ENCODE measurements at places on chromosomes 4 and X.

GRCh38 chr4:8171984-8172924, 13.6 kb upstream of the ABLIM2 start:
- DNase-seq: no peak

GRCh38 chr4:33302321-33302720, 2582.2 kb downstream of the PCDH7 start:
- DNase-seq: no peak

DNA sequence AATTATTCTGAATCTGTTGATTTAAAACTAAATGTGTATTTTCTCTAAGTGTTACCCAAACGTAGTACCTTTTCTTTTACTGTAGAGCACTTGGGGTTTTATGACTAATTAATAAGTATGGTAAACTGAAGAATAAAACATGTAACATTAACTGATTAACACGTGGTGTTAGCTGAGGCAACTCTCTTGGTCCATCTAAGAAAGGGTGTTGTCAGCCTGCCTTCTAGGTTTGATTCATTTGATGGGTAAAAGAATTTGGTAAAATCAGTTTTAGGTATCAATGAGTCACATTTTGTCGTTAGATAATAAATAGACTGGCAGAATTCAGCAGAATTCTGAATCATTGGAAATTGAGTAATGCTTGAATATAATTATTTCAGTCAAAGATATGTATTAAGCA, 99.7 kb downstream of the AFF1 start:
- no peak for DNase-seq

GRCh38 chrX:50483283-50483682, 12.7 kb upstream of the DGKK start:
- no peak for DNase-seq

DNA sequence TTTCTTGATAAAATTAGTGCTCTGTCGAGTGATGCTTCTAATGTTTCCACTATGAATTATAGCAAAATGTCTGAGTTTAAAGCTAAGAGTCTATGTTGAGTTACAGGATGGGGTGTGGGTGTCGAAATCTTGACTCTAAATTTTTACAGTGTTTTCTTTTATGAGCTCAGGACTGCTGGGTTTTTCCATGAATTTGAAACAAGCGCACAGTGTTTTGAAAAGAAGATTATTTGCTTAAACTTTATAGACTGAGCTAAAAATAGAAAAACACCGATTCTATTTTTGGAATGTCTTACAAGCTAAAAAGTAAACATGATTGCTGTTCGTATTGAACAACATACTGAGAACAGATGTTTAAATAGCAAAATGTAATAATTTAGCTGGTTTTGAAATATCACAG, 7.5 kb downstream of the PTTG2 start:
- no peak for DNase-seq

- DNase-seq: no peak
Observed at GRCh38 chr4:57442831-57443291, 332.7 kb upstream of the IGFBP7 start.

DNA sequence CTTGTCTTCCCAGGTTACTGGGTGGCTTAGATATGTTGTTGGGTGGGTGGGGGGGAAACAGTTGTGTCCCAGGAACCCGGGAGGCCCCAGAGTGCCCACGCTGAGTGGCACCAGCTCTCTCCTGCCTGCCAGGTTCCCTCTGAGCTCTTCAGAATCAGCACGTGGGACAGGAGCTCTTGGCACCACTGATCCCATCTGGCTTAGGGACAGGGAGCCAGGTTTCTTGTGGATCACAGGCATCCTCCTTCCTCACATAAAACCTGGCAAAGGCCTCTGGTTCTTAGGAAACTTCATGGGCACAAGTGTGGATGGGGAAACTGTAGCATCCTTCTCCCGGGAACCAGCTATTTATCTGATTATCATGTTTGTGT, 3.4 kb downstream of the GPR78 start:
- no peak for DNase-seq

DNA sequence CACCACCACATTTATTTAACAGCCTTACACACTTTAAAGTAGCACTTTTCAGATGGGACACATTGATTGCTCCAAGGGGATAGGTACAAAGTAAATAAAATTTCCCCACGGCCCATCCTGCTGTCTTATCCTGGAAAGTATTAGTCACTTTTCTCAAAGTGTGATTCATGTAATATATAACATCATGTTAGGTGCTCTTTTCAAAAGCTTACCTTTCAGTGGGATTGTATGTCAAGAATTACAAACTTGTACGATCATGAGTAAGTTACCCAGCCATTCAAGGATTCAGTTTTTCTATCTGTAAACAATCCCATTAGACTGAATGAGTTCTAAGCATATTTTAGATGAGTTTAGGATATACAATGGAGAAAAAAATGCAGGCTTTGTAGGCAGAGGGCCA, 876.6 kb upstream of the GRID2 start:
- no peak for DNase-seq

DNA sequence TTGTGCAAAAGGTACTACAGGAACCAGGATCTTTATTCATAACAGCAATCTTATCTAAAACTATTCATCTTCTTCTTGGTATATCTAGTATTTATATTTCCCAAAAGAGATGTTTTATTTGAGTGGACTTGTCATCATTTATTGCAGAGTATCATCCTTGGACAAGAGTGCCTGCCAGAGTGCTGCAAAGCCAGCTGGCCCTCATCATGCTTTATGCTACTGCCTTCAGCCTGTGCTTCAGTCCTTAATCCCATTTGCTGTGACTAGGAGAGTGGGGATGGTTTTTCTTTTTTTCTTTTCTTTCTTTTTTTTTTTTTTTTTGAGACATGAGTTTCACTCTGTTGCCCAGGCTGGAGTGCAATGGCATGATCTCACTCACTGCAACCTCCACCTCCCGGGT, 33.5 kb upstream of the ELF2 start:
- no peak for DNase-seq

DNA sequence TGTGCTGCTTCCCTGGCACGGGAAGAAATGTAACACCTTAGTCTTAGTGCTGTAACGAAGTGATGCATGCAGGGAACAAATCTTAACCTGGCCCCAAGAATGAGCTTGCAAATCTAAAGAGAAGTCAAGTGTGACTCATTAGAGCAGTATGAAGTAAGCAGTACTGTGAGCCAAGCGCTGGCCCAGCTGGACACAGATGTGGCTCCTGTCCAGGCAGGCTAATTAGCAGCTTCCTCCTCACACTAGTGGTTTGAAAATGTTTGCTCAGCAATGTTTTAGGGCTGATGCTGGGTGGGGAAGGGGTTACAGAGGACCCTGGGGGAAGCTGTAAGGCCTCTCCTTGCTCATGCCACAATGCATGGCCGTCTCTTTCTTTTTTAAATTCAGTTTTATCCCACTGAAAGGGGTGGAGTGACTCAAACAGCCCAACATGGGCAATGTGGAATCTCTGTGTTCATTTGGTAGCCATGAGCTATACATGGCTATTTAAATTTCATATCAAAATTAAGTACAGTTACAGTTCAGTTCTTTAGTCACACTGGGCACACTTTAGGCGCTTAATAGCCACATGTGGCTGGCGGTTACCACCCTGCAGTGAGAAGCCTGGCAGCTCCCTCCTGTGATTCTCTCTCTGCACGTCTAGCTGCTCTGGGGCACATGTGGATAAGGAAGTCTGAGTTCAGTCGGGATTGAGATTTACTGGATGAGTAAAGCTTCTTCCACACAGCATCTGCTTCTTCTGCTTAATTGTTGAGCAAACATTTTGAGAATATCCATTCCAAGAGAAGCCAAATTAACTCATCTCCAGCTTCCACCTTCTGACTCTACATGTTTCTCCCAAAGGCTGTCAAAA, 48.8 kb downstream of the MAP7D2 start:
- no peak for DNase-seq

- DNase-seq: no peak
Observed at GRCh38 chrX:111262086-111262485, 8.2 kb downstream of the CAPN6 start.

GRCh38 chr4:112147697-112148096, 2.4 kb downstream of the FAM241A start:
- DNase-seq: no peak

- DNase-seq: no peak
Observed at GRCh38 chr4:98838531-98838930, 90.4 kb downstream of the EIF4E start.

DNA sequence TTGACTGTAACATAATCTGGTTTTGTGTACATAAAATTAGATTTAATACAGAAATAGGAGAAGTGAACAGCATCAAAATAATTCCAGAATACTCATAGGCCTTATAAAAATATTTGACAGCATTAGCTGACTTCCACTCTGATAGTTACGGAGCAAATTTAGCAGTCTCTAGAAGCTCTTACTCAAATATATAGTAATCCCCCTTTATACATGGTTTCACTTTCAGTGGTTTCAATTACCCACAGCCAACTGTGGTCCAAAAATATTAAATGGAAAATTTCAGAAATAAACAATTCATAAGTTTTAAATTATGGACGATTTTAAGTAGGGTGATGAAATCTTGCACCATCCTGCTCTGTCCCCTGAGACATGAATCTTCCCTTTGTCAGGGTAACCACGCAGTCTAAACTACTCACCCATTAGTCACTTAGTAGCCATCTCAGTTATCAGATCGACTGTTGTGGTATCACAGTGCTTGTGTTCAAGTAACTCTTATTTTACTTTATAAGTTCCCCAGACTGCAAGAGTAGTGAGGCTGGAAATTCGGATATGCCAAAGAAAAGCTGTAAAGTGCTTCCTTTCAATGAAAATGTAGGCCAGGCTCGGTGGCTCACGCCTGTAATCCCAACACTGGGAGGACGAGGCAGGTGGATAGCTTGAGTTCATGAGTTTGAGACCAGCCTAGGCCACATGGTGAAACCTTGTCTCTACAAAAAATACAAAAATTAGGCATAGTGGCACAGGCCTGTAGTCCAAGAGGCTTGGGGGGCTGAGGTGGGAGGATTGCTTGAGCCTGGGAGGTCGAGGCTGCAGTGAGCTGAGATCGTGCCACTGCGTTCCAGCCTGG, 17.2 kb upstream of the RTL9 start:
- DNase-seq: no peak

- no peak for DNase-seq
Observed at GRCh38 chr4:115274545-115274944, 161.1 kb upstream of the NDST4 start.

- no peak for DNase-seq
Observed at GRCh38 chr4:93831716-93832496, 3.4 kb downstream of the ATOH1 start.

DNA sequence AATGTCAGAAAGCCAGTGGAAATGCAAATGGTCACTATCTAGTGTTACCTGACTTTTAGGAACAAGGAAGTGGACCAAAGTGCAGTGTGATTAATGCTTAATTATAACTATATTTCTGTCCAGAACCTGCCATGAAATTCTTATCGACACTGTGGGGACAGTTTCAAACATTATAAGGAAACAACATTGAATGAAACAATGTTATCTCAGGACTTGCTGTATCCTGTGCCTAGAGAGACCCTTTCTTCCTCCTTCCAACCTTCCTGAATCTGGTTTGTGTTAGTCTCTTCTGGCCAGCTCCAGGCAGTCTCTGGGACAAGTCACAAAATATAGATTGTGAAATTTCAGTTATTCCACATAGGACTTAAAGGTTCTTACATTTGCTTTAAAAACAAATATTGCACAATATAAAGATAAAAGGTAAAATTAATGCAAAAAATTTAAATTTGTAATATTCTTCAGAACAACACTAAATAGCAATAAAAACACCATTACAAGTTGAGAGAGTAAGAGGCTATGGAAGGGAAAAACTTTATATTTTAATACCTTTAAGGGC, 203.4 kb downstream of the ZNF674 start:
- no peak for DNase-seq

DNA sequence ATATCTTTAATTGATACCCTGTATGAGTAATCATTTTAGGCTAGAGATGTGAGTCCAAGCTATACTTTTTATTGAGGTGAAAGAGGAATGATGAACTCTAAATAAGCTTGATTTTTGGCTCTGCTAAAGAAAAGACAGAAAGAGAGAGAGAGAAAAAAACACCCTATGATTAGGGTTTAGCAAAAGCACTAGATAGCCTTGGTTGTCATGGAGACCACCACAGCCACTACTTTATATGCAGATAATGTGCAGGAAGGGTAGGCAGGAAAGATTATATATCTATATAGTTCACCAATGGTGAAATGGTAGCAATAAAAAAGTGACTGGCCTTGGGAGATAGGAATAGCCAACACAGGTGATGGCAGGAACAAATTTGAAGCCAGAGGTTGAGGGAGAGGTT, 69.9 kb upstream of the CAMK2D start:
- no peak for DNase-seq

- DNase-seq: no peak
Observed at GRCh38 chrX:130916636-130917422, 13.8 kb upstream of the ENOX2 start.

DNA sequence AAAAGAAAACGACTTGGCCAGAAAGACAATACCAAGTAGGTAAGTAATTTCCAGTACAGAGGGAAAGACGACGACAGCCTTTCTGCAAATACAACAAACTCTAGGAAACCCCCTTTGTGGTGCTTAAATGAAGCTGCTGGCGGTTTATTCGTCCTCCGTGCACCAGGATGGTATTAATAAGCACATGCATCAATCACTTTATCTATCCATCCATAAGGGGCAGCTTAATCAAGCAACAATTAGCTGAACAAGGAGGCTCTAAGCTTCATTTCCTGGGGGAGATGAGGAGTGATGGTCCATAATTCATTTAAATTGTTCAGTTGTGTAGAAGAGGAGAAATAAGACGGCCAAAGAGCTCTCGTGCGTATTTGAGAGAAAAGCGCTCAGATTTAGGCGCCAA, 26.2 kb downstream of the IRF2 start:
- DNase-seq: no peak

DNA sequence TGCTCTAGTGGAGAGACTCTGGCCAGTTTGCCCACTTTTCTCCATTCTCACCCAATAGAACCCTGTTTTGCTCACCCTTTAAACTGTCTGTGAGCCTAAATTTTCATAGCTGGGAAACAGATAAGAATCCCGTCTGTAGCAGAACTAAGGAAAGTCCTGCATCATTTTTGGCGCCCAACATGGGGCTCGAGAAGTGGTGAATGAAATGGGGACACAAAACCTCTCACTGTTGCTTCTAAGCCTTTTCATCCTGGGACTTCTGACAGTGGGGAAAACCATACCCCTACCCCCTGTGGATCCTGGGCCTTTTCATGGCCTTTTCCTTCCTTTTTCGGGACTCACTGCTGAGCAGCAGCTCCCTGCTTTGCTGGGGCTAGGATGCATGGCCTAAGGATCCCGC, 189.9 kb downstream of the INPP4B start:
- peak; percentile 5 for DNase-seq

DNA sequence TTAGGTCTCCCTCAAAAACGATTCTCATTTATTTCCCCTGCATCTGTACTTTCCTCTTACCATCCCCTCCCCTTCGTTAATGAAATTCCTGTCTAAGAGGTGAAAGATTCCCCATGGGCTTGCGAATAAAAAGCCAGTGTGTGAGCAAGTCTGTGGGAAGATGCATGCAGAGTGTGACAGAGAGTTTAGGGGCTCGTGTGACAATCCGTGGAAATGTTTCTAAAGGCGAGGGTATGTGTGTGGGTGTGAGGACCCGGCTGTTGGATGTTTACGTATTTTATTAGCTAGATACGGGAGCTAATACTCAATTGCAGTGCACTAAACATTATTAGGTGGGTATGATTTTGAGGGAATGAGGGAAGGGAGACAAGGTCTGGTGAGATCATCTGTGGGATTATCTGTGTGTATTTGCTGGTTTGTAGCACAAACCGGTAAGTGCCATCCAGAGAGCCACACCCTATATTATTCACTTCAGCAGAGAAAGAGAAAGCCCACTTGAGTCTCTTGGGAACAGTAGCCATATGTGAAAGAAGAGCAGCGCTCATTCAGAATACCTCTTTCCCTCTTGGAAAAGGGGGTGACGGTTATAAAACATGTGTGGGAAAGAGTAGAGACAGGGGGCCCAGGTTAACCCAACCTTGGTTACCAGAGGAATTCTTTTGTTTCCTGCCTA, 893 bp upstream of the HOPX start:
- no peak for DNase-seq

Measured in T-helper 17 cell (primary cell).